NCI-H2081 (cell line): ENCODE measurements at places on chromosomes 1 and 21.

GRCh38 chr1:94335447-94335846 is 82.7 kb upstream of the ABCD3 start:
- no peak for DNase-seq

DNA sequence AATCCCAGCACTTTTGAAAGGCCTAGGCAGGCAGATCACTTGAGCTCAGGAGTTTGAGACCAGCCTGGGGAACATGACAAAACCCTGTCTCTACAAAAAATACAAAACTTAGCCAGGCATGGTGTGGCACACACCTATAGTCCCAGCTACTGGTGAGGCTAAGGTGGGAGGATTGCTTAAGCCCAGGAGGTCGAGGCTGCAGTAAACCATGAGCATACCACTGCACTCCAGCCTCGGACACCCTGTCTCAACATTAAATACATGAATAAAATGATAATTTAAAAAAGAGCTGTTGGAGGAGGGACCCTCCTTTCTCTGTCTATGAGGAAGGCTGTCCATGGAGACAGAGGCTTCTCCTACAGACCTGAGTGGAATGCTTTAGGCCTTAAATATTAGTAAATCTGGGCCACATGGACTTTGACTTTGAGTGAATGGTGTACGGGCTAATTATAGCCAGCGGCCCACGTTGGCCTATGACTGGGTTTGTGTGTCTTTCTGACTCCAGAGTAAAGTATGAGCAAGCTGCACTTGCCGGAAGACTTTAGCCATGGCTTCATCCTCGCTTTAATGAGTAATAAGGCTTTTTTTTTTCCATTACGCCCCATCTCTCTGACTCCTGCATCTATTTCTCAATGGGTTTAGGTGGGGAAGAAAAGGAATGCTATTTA is 21.3 kb downstream of the RAB3B start:
- no peak for DNase-seq

DNA sequence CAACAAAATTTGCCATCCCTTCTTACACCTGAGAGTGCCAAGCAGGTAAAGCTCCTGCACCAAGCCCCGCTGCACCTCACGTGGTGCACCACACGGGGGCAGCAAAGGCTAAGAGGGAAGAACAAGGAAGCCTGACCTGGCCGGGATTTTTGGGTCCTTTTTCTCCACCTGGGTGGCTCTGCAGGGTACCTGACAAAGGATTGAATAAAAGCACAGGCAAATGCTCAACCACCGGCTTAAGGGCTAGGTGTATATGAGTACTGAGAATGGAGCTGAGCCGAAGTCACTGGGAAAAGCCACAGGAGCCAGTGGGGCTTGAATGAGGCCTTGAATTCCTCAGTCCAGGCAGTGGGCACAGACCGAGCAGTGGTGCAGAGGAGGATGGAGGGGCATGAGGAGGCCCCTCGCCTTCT is 36.4 kb downstream of the ZNF697 start:
- peak; percentile 61 for DNase-seq

- no peak for DNase-seq
These were observed 246.1 kb upstream of the DUSP10 start for GRCh38 chr1:221987860-221988520.

GRCh38 chr1:221040691-221041285 is 161.5 kb downstream of the HLX start:
- no peak for DNase-seq

DNA sequence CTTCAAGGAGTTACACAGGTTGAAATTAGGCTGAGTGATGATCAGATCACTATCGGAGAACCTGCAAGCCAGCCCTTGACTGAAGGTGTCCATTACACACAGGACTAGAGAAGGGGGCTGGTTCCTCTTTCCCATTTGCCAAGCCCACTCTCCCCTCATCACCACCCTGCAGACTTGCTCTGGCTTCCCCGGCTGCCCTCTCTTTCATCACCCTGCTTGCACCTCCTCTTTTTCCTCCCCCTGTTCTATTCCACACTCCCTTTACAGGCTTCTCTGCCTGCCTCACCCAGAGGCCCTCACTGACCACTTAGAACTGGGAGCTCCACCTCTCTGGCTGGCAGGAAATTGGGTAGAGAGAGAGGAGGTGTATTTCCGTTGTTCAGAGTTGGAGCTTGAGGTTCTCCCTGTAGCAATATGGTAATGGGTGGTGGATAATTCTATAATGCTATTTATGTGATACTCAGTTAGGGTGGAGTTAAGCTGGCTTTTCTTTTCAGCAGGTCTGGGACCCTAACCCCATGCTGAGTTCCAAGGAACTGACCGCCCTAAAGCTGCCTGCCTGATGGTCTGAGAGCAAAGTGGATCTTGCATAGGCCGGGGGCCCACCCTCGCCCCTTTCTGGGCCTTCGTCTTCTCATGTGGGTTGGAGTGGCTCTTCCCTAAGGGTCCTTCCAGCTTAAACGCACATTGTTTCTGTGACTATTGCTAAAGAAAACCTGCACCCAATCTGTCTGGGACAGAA is 111.8 kb upstream of the ADAR start:
- DNase-seq = no peak

- DNase-seq = no peak
These were observed 32.8 kb upstream of the RUNX1 start for GRCh38 chr21:35081861-35082260.

GRCh38 chr1:93717640-93718039 is 36.0 kb upstream of the BCAR3 start:
- no peak for DNase-seq

DNA sequence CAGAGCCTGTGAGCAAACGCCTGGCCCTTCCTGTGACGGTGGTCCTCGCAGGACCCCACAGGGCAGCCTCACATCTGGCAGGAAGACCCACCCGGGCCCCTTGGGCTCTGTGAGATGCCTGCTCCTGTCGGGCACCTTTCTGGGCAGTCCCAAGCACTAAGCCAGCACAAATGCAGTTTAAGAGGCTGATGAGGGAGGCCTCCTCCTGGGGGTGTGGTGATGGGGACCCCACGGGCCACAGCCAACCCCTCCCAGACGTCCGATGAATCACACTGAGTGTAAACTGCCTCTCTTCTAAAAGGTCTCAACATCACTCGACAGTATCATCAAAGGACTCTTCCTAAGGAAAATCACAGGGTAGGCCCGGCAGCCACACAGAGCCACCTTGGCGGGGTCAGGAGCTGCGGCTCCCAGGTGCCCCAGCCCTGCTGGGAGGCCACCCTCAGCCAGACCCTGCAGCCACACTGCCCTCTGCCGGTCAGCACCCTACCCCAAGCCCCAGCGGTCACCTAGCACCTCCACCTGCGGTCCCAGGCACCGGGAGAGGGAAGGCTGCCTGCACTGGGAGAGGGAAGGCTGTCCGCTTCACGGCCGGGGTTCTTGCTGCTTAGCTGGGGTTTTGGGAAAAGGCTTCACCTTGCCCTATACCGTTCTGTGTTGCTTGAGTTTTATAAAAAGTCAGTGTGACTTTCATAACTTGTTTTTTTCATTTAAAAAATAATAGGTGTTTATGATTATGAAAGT is 3.9 kb upstream of the PRKCZ start:
- DNase-seq = peak; percentile 25

DNA sequence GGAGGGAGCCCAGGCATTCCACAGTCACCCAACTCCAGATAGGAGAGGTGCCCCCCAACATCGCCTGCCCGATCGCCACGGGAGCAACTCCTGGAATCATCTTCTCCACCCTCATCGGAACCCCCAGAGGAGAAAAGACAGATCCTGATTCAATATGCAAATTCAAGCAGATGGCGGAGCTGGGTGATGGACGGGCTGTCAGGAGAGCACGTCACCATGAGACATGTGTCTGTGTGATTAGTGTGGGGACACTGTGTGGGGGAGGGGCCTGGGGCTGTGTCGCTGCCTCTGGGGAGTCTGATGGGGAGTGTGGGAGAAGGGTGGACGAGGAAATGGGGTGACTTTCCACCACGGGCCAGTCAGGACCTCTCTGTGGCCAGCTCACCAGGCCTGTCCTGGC is 90.2 kb upstream of the CSF3R start:
- no peak for DNase-seq

- no peak for DNase-seq
These were observed 151.3 kb downstream of the ADGRL4 start for GRCh38 chr1:78855258-78855657.

- DNase-seq = no peak
These were observed 64.0 kb upstream of the RUNX1 start for GRCh38 chr21:35113064-35113463.

GRCh38 chr1:232329103-232329813 is 300.7 kb downstream of the SIPA1L2 start:
- no peak for DNase-seq

- no peak for DNase-seq
These were observed 90.9 kb upstream of the KCNK1 start for GRCh38 chr1:233523047-233523446.

DNA sequence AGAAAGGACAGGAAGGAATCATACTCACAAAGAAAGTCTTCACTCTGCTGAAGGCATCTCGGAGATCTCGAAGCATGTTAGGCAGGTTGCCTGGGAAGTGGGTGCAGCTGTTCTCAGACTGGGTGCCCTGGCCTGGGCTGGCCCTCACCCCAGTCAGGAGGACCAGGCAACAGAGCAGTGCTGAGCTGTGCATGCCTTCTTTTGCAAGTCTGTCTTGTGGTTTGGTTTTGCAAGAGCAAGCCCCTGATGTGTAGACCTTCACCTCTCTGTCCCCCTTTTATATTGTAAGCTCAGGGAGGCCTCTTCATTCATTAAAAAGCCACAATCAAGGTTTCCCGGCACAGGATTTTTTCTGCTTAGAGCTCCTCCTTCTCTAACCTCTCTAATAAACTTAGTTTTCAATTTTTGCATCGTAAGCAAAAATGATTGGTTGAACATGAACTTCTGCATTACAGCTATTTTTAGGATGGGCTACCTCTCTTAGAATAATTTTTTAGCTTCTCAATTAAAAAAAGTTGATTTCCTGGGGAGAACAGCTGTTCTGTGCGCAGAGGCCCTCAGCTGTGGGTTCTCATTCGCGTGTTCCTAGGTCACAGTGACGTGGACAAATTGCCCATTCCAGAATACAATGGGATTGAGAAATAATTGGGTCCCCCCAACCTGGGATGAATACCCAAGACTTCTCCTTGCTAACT is at the start of gene IL10:
Gene IL10 (minus strand): TSS at position 252 of the 695 bp plus-strand sequence. CDS start 59 bp downstream, at position 193.
- DNase-seq = no peak

- DNase-seq = no peak
These were observed 3.0 kb downstream of the IER5 start for GRCh38 chr1:181091309-181092040.

DNA sequence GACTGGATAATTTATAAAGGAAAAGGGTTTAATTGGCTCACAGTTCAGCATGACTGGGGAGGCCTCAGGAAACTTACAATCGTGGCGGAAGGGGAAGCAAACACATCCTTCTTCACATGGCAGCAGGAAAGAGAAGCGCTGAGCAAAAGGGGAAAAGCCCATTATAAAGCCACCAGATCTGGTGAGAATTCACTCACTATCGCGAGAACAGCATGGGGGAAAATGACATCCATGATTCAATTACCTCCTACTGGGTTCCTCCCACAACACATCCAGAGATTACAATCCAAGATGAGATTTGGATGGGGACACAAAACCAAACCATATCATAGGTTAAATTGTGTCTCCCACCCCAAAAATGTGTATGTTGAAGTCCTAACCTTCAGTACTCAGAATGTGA is 491.7 kb downstream of the SETD4 start:
- DNase-seq = no peak

DNA sequence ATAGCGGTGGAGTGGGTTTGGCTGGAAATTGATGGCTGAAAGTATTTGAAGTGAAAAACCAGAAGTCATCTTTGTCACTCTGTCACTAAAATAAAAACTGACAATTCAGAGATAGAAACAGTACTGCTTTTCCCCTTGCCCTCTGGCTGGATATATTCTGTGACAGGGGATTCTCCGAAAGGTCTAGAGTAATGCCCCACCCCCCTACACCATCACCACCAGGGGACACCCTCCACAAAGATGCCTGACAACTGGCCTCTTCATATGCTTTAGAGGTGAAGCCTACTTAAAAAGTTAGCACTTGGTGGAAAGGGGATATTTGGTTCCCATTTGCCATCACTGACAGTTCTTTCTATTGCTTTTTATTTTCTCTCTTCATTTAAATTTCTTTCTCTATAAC is 73.5 kb downstream of the SGIP1 start:
- DNase-seq = no peak

GRCh38 chr1:160797271-160797709 is 1.3 kb downstream of the LY9 start:
- no peak for DNase-seq

GRCh38 chr1:175839779-175840669 is 96.6 kb upstream of the TNR start:
- peak; percentile 19 for DNase-seq

DNA sequence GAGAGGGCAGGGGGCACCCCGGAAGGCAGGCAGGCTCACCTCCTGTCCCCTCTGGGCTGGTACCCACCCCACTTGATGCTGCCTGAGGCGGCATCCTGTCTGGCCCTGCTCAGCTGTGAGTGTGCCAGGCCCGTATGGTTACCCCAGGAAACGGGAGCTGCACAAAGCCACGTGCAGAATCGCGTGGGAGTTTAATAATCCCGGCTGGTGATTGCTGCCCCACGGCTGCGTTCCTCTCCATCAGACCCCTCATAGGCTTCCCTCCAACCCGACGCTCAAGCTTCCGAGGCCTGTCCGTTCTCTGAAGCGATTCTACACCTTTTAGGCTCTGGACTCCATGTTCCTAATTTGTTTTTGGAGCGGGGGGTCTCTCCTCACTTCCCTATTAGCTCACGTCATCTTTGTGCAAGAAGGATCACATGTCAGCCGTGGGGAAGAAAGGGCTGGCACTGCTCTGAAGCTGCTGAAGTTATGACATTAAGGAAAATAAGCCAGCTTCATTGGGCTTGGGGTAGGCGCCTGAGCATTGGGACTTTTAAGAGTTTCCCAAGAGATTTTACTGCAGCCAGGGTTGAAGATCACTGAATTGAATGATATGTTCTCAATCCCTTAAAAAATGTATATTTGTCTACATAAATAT is 1.1 kb upstream of the B3GALT5 start:
- DNase-seq = no peak

GRCh38 chr1:221089803-221090202 is 210.6 kb downstream of the HLX start:
- no peak for DNase-seq

DNA sequence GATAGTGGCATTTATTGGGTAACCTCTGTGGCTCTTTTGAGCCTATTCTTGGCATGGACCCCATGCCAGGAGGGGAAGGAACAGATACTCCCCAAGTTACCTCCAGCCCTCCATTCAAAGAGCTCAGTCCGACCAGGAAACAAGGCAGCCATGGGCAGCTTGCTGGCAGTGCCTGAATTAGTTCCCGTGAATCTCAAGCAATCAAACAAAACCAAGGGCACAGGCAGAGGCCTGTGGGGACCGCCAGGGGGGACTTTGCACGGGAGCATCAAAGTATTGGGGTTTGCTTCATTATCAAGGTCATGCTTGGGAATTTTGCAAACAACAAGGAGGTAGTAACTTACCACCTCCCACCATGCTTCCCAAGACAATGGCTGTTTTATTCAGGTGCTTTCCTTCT is 81.2 kb upstream of the IFFO2 start:
- DNase-seq = no peak

GRCh38 chr21:38507374-38507942 is 9.2 kb upstream of the ERG start:
- DNase-seq = no peak

DNA sequence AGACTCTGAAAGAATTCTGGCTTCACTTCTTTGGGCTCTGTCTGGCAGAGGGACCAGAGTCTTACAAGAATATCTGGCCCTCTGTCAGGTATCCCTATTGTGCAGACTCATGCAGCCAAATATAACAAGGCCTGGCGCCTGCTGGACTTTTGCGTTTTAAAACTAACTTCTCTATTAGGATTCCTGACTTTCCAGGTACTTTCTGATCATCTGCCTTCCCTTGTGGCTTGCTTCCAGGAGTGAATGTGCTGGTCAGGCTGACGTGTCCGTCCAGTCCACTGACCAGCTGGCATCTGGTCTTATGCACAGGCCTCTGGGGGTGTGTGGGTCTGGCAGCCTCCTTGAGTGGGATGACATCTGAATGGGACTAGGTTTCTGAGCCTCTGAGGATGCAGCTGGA is 8.6 kb upstream of the RAB29 start:
- DNase-seq = no peak
